ENCODE measurements at places on chromosomes 16 and 17.

DNA sequence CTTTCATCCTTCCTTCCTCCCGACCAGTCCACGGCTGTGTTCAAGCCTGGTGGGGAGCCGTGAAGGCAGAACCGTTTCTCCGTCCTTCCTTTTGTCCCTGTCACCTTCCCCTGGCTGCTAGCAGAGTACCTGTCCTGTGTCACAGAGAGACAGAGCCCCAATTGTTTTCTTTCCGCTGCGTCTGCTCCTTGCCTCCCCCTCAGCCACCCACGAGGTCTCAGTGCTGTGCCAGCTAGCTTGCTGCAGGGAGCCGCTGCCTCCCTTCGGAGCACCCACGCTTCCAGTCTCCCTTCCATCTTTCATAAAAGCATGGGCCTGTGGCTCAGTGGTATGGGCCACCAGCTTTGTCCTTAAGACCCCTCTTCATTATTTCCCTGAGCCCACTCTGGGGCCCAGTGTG lies 62.2 kb downstream of the MPRIP start:
- DNase-seq: no peak

DNA sequence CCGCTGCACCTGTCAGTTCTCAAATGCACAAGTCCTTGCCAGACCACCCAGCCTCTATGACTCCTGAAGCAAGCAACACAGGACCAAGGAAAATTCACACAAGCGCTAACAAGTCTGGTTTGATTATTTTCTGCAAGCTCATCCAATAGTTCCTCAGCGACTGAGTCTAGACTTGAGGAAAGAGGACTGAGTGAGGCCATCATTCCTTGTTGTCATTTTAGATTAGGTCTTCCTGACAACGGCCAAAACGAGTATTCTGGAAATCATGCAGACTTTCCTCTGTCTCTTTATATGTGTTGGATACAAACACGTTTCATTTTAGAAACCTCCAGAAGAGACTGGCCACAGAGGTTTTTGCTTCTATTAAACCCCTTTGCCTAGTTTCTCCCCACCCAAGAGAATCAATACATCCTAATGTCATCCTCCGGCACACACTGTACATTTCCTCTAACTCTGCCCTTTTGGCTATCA lies 561 bp downstream of the CCDC47 start:
- no peak for DNase-seq

GRCh38 chr16:6032438-6032837 lies 934.8 kb upstream of the EEF2KMT start:
- no peak for DNase-seq

- DNase-seq: no peak
These were observed 102.9 kb downstream of the ABCC12 start for GRCh38 chr16:48052731-48053417.

DNA sequence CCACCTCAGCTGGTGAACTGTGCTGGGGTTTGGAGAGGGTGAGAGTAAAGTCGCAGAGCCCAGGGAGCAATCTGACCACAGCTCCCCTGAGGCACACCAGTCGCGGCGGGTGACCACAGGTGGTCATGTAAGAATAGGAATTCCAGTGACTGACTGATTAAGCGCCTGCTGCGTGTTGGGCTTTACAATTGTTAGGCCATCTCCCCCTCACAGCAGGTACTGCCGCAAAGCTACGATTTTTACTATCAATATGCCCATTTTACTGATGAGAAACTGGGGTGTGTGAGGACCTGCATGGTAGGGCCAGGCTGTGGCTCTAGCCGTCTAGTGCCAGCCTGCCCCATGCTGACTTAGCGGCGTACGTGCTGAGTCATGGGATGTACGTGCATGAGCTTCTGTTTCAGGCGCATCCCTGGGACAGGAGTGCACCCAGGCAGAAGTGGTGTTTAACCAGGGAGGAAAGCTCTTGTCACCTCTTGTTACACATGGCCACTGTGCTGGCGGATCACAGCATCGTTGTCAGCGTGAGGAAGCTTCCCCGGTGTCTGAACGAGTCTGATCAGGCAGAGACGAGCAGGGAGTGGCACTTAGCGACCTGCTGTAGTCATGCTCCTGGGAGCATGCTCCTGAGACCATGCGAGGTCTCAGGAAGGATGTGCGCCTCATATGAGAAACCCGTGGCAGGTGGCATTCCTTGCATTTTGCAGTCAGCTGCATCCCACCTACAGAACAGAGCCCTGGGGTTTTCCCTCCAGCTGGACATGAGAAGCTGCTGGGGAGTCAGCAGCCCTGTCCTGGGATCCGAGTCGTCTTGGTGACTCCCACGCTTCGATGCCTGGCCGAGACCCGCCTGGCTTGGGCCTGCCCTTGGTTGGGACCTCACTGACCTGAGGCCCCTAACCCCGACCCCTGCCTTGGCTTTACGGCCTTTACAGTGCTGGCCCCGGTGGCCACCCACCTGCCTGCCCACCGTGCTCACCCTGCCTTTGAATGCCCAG lies 163.7 kb upstream of the CHMP6 start:
- no peak for DNase-seq

DNA sequence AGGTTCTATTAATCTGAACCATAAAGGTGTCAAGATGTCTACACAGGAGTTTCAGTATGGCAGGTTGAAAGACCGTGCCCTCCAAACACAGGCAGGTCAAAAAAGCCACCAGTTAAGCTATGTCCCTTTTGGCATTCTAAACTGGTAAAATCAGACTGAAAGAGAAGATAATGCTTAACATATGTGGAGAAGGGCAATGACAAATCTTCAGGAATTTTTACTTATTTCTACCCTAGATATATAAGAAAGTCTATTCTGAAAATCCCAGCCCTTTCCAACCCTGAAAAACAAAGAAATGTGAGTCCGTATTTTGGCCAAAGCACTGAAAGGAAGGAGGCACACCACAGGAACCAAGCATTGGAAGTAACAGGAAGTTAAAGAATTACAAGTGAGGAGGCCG lies 16.5 kb downstream of the AP1G1 start:
- DNase-seq: no peak

GRCh38 chr17:65537845-65538674 lies 23.4 kb downstream of the AXIN2 start:
- DNase-seq: no peak

DNA sequence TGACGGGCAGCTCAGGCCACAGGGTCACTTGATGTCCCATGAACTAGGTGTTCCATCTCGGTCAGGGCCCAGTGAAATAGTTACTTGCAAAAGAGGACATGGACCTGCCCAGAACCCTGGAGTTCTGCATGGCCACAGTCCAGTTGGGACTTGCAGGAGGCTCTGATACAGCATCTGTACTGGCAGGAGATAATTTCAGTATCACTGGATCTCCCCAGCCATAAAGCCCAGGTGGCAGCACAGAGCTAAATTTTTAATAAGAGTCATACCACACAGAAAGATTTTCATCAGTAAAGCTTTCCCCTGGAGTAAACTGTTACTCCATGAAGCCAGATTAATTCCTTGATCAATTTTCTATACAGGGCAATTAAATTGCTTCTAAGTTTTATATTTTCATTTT lies 18.0 kb upstream of the SLC16A5 start:
- DNase-seq: no peak

DNA sequence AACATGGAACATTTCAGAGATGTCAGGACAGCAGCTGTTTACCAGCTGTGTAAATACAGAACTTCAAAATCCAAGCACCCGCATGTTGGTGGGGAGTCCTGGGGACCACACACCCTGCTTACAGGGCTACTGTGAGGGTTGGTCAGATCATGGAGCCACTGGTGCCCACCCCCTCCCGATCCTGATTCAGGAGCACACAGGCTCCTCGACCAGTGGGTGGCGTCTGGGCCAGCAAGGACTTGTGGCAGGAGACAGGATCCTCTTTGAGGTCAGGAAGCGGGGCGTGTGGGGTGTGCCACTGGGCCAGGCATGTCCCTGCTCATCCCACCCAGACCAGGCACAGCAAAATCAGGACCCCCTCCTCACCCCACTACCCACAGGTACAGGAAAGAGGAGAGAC lies 83.6 kb downstream of the SDK2 start:
- DNase-seq: no peak

DNA sequence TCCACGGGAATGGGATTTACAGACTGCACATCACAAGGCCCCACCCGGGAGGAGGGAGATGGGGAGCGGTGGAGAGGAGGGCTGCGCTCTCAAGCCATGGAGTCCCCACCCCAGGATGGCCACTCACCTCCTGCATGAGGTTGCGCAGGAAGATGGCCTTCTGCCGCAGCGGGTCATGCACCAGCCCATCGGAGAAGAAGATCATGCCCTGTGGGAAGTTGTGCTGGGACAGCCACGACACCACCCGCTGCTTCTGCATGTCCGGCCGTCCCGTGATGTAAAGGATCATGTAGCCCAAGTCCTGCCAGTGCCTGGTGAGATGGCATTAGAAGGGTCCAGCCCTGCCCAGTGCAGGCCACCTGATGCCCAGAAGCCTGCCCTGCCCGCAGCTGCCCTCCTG lies 17.0 kb downstream of the PIMREG start:
- no peak for DNase-seq

- no peak for DNase-seq
These were observed 9.9 kb downstream of the MLYCD start for GRCh38 chr16:83908798-83909197.

DNA sequence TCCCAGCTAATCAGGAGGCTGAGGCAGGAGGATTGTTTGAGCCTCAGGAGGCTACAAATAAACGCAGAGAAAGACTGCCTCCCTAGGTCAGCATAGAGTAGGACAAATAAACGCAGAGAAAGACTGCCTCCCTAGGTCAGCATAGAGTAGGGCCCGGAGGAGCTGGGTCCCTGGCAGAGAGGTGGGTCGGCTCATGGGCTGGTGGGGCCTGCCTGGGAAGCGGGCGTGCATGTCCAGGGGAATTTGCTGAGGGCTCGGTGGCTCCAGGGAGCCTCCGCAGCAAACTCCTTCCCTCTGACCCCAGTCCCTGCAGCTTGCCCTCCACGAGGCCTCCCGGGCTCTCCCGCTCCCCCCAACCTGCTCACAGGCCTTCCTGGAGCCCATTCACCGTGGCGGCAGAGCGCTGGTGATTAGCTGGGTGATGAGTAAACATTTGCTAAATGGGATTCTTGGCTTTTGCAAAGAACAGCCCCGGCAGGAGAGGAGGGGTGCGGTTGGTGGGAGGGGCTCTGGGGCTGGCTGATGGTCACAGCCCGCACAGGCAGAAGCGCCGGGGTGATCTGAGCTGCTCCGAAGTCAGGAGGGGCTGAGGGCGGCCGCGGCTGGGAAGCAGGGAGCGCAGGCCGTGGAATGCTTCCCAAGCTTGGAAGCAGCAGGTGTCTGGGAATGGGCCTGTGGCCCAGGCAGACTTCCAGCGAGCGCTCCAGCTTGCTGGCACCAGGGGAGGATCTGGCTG lies 93.1 kb downstream of the RTN4RL1 start:
- DNase-seq: peak; percentile 77

DNA sequence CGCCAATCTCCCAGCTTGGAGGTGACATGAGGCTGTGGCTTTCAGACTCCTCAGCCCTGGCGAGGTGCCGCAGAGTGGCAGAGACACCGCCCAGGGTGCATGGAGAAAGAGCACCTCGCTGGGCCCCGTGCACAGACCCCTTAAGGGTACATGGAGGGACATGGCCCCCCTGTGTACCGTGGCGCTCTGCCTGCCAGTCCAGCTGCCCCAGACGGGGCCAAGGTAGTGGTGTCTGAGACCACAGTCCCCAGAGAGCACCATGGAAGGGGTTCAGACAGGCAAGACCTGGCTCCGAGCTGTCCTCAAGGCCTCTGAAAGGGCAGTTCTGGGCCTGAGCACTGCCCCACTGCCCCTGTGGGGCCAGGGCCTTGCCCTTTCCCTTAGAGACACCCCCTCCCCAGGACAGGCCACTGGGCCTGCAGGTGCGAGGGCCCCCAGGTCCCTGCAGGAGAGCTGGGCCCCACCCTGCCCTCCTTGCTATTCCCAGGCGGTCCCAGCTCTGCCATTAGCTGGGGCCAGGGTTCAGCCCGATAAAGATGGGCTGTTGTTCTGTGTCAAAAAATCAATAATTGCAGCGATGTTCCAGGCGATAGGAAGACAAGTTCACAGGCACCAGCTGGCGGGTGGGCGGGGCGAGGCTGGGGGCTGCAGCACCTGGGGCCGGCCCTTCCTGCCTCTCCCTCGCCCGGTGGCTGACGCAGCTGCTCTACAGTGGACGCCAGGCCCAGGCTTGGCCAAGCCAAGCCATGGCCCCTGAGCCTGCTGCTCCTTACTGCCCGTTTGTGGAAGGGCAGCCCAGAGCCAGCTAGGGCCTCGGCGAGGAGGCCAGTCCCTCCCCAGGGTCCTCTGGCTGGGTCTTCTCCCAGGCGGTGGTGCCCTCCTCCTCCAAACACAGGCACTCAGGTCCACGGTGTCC lies 51.7 kb downstream of the ZFPM1 start:
- no peak for DNase-seq

- DNase-seq: no peak
These were observed 103.5 kb downstream of the HIC1 start for GRCh38 chr17:2158396-2158780.

DNA sequence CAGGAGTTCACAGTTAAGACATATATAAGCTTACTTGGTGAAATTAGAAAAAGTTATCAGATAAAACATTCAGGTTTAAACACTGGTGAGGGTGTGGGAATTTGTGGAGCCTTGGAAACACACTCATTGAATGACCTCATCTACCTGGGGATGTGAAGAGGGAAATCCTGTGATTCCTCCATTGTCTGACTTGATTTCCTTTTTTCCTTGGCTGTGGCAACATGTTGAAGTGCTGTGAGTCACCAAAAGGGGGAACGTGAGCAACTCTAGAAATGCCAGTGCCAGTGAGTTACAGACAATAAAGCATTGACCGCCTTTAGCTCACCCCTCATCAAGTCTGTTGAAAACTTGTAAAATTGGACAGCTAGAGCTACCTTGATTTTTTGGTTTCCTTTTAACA lies 1.8 kb downstream of the HMOX2 start:
- no peak for DNase-seq

DNA sequence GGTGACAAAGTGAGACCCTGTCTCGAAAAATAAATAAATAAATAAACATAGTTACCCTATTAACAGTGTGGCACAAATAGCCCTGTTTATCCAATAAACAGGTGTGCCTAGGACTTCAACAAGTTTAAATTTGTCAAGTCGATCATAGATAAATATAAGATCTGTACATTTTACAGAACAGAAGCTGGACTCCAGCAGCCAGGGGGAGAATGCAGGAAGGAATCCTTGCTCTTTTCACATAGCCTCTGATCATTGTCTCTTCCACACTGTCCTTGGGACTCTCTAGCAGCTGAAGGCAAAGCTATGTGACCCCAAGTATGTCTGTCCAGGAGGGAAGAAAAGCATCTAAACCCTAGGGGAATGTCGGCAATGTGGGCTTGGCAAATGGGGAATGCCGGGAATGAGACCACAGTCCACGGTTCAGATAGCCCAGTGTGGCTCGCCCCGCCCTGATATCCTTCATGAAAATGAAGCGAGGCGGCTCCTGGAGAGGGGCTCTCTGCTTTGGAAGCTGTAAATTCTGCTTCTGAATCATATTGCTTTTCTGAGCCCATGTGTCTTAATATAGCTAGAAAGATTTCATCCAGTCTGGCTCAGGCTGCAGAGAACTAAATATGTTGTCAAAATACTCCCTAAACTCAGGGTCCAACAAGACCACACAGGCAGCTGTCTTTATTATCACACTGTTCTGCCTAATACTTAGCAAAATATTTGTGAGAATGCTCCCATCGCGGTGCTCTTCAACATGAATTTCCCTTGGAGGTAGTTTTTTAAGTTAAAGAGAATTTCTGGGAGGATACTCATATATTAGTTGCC lies 24.9 kb upstream of the GRB2 start:
- no peak for DNase-seq

- no peak for DNase-seq
These were observed 284.6 kb downstream of the C16orf95 start for GRCh38 chr16:87032554-87032953.

GRCh38 chr17:77942112-77942988 lies 16.2 kb upstream of the TNRC6C start:
- DNase-seq: peak; percentile 50

Measured in anterior cingulate cortex (tissue), 58 donors.